Prostate gland (tissue), 2 donors: ENCODE measurements at places on chromosomes 4 and X. TPM values are rescaled to one million over a fixed set of nuclear protein-coding genes. Genes with fewer than 3 reads are reported as not detected.

DNA sequence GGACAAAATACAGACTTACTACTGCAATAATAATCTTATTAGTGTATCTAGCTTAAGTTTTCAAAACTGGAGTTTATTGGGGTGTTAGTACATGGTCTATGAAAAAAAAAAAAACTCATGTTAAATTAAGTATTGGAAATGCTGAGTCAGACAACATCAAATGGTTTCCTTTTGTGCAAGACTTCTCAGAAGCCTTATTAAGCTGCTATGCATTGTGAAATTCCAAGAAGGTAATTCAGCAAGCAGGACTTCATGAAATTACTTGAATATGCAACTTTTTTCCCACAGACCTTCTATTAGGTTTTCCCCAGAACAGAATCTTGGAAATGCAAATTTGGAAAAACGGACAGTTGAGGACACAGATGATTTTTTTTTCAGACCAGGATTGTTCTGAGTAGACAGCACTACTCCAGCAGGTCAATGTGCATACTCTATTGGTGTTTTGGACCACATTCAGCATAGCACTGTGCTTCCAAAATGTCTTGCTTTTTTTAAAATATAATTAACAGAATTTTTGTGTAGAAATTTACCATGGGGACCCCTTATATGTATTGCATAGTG lies 568.8 kb upstream of the TENM3 start:
- H3K36me3 ChIP-seq = no peaks in the 10 kb centered on the region
- DNase-seq = no peak
- H3K4me3 ChIP-seq = no peak overlapping the region
- H3K27ac ChIP-seq = no peak overlapping the region

- H3K27me3 ChIP-seq = no peaks in the 10 kb centered on the region
- H3K27ac ChIP-seq = no peak overlapping the region
- no peak for DNase-seq
- H3K36me3 ChIP-seq = no peaks in the 10 kb centered on the region
Observed at GRCh38 chr4:182776376-182777105, 140.6 kb downstream of the DCTD start.

RASL11B gene
- 27.1 TPM for total RNA-seq

CLDN34 gene
- not detected for total RNA-seq

DNA sequence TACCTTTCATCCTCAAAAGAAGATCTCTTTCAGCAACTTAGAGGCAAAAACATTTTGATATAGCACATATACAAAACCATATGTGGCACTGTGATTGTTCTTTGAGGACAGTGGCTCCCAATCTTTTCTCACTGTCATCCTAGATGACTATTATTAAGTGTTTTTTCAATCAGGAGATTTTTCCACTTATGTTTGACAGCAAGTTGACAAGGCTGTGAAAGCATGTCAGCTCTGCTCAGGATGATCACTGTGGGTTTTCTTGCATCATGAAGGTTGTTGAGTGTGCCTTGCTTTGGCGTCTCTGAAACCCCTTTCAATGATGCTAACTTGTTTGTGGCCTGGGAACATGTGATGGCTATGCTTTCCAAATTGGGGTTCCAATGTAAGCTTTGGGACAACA lies 20.2 kb upstream of the NSUN7 start:
- no peak overlapping the region for H3K4me3 ChIP-seq
- H3K36me3 ChIP-seq = no peaks in the 10 kb centered on the region
- H3K27ac ChIP-seq = no peak overlapping the region
- H3K27me3 ChIP-seq = no peaks in the 10 kb centered on the region

- H3K4me3 ChIP-seq = no peak overlapping the region
- no peak overlapping the region for H3K27ac ChIP-seq
- no peaks in the 10 kb centered on the region for H3K4me1 ChIP-seq
- no peaks in the 10 kb centered on the region for H3K27me3 ChIP-seq
Observed at GRCh38 chrX:133609166-133609565, 193.9 kb upstream of the GPC4 start.

- no peaks in the 10 kb centered on the region for H3K36me3 ChIP-seq
- H3K4me3 ChIP-seq = no peak overlapping the region
- H3K27me3 ChIP-seq = no peaks in the 10 kb centered on the region
- H3K27ac ChIP-seq = no peak overlapping the region
- no peak for DNase-seq
- H3K4me1 ChIP-seq = no peaks in the 10 kb centered on the region
Observed at GRCh38 chrX:37989304-37989703, 17.0 kb upstream of the SYTL5 start.

VSIG4 gene
- 31.5 TPM for total RNA-seq

DNA sequence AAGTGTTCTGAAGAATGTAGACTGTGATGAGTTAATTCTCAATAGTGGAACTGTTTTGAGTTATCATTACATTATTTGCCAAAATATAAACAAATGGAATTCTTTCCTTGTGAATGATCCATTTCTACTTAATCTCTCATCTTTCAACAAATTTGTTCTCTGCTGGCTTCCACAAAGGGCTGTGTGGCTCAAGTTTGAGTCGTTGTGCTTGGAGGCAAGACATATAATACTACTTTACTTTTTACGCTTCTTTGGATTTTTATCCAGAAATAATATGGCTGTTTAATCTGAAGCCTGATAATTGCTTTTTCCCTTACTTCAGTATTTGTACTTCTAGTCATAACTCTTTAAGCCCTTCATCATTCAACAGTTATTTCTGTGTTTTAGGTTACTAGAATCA lies 169.5 kb downstream of the ARHGAP10 start:
- no peak overlapping the region for H3K4me3 ChIP-seq
- H3K27ac ChIP-seq = no peak overlapping the region
- no peaks in the 10 kb centered on the region for H3K4me1 ChIP-seq

- no peaks in the 10 kb centered on the region for H3K4me1 ChIP-seq
- no peaks in the 10 kb centered on the region for H3K27me3 ChIP-seq
- no peak overlapping the region for H3K4me3 ChIP-seq
- no peak overlapping the region for H3K27ac ChIP-seq
- H3K36me3 ChIP-seq = no peaks in the 10 kb centered on the region
Observed at GRCh38 chr4:65624651-65625050, 45.6 kb downstream of the EPHA5 start.

DNA sequence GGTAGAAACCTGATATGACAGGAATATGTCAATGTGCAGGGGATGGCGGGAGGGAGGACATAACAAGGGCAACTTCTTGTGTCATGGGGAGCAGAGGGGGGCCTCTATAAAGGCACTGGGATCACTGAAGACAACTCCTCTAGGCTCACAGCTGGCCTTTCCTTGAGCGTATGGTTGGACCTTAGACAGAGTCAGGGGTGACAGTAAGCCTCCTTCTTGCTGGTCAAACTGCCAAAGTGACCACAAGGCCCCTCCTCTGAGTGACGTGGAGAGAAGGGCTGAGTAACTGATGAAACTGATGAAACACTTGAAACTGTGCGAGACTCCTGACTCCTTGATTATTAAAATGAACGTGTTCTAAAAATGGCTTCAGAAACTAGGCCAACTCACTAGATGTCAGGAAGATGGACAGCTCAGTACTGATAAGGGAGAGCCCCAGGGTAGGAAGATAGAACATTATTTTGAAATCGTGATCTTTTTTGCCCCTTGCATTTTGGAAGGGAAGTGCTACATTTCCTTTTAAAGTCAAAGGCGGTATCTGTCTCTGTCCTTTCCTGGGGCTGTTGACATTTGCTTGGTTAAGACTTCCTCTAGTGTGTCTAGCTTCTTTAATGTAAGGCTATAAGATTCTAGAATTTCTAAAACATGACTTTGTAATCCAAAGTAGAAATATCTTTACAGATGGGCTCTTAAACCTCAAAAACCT lies 1.6 kb downstream of the RAB33A start:
- no peaks in the 10 kb centered on the region for H3K4me1 ChIP-seq
- no peak overlapping the region for H3K27ac ChIP-seq
- no peaks in the 10 kb centered on the region for H3K36me3 ChIP-seq

MAGEA11 gene
- total RNA-seq = not detected

DNA sequence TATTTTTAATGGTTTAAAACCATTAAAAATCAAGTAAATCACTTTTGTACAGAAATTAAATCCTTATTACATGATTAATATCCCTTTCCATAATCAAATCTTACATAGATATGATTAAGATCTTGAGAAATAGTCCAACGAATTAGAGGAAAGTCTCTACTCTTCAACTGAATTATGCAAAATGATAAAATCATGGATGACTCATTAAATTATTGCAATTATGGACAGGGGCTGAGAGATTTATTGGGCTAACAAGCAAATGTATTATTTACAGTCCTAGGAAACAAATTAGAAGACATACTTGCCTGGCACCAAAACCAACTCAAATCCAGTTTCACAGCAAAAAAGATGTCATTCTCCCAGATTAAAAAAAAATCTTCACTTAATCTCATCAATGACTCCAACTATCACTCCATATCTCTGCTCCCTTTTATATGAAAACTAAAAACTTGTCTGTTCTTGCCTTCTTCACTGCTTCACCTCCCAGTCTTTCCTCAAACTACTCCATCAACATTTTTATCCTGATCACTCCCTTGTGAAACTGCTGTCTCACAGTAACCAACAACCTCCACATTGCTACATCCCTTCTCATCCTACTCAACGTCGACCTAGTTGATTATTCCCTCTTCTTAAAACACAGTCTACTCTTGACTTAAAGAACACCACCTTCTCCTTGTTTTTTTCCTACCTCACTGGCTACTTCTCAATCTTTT lies 18.4 kb upstream of the DDX60 start:
- no peak overlapping the region for H3K27ac ChIP-seq
- DNase-seq = no peak
- H3K36me3 ChIP-seq = no peaks in the 10 kb centered on the region
- H3K4me3 ChIP-seq = no peak overlapping the region

ZNF718 gene
- total RNA-seq = 13.0 TPM

LNX1 gene
- total RNA-seq = 13.2 TPM

MAGEA4 gene
- total RNA-seq = 47.7 TPM

DNA sequence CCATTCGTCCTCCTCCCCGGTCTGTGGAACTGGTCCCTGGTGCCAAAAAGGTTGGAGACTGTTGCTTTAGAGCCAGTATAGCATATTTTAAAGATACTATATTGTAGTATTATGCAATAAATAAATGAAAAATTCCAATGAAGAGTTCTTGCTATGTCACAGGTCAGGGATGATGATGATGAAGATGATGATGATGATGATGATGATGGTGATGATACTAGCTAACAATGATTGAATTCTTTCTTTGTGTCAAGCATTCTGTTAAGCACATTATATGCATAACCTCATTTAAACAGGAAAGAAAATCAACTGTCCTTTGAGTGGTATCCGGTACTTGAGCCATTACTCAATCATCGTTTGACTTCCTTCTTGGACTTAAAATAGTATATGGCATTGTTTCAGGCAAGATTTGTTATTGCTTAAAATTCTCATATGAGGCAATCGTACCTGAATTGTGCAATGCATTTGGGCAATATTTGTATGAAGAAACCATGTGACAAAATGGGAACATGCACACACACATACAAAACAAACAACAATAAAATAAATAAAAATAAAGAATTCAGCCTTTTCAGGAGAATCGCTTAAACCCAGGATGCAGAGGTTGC lies 22.8 kb upstream of the TLR2 start:
- DNase-seq = no peak
- H3K4me3 ChIP-seq = no peak overlapping the region
- no peaks in the 10 kb centered on the region for H3K36me3 ChIP-seq
- H3K27me3 ChIP-seq = no peaks in the 10 kb centered on the region

ASB9 gene
- total RNA-seq = 1.8 TPM

DNA sequence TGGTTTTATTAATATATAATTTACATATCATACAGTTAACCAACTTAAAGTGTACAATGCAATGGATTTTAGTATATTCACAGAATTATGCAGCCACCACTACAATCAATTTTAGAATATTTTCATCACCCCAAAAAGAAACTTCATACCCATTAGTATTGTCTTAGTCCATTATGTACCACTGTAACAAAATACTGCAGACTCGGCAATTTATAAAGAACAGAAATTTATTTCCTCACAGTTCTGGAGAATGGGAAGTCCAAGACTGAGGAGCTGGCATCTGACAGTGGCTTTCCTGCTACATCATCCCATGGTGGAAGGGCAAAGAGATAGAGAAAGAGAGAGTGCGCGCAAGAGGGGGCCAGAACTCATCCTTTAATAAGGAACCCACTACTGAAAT lies 8.9 kb upstream of the ZCCHC13 start:
- H3K36me3 ChIP-seq = no peaks in the 10 kb centered on the region
- H3K4me3 ChIP-seq = no peak overlapping the region
- no peak for DNase-seq
- no peak overlapping the region for H3K27ac ChIP-seq
- no peaks in the 10 kb centered on the region for H3K4me1 ChIP-seq

DNA sequence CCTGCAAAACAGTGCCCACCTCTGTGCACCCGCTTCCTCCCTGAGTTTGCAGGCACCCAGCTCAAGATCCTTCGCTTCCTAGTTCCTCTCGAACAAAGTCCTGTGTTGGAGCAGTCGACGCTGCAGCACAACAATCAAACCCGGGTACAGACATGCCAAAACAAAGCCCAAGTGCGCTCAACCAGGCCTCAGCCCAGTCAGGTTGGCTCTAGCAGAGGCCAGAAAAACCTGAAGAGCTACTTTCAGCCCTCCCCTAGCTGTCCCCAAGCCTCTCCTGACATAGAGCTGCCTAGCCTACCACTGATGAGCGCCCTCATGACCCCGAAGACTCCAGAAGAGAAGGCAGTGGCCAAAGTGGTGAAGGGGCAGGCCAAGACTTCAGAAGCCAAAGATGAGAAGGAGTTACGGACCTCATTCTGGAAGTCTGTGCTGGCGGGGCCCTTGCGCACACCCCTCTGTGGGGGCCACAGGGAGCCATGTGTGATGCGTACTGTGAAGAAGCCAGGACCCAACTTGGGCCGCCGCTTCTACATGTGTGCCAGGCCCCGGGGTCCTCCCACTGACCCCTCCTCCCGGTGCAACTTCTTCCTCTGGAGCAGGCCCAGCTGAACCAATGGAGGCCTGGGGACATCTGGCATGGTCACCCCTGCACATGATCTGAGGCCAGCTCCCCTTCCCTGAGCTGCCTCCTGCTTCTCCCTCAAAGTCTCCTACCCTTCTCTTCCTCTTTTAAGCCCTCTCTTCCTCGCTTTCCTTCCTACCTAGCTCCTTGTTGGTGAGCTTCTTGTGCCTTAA lies 6.9 kb downstream of the APEX2 start:
- H3K4me3 ChIP-seq = no peak overlapping the region
- H3K36me3 ChIP-seq = no peaks in the 10 kb centered on the region
- no peak overlapping the region for H3K27ac ChIP-seq
- no peaks in the 10 kb centered on the region for H3K27me3 ChIP-seq
- no peaks in the 10 kb centered on the region for H3K4me1 ChIP-seq

GRCh38 chr4:10667701-10668326 lies 16.8 kb downstream of the CLNK start:
- no peak overlapping the region for H3K4me3 ChIP-seq
- no peaks in the 10 kb centered on the region for H3K27me3 ChIP-seq
- H3K36me3 ChIP-seq = no peaks in the 10 kb centered on the region
- H3K27ac ChIP-seq = no peak overlapping the region
- H3K4me1 ChIP-seq = peaks cover 3% of the 10 kb centered on the region

CYLC1 gene
- not detected for total RNA-seq

DNA sequence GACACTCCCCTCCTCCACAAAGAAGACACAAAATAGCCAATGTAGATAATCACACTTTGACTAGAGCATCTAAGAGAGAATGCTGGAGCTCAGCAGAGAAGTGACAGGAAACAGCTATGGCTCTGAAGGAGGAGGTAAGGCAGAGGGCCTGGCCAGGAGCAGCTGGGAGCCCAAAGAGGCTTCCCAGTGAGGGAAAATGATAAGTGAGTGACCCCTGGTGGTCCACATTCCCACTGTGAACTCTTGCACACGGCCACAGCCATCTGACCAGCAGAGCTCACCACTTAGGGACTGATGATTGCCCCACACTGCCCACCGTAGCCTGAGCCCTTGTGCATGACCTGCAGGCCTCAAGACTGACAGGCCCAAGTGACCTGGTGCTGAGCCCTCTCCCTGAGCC lies 162.7 kb upstream of the GALNTL6 start:
- H3K27me3 ChIP-seq = no peaks in the 10 kb centered on the region
- H3K27ac ChIP-seq = no peak overlapping the region
- no peaks in the 10 kb centered on the region for H3K4me1 ChIP-seq
- H3K36me3 ChIP-seq = no peaks in the 10 kb centered on the region
- DNase-seq = no peak
